ENCODE measurements at places on chromosomes 11 and 22.

- DNase-seq: no peak
Observed at GRCh38 chr22:45932071-45932470, 44.9 kb downstream of the WNT7B start.

- DNase-seq: no peak
Observed at GRCh38 chr22:49566693-49567092, 261.0 kb downstream of the BRD1 start.

- DNase-seq: no peak
Observed at GRCh38 chr11:35088226-35088625, 50.7 kb upstream of the CD44 start.

- DNase-seq: no peak
Observed at GRCh38 chr11:8566613-8567210, 27.3 kb downstream of the STK33 start.

- no peak for DNase-seq
Observed at GRCh38 chr11:45180179-45180847, 33.9 kb downstream of the PRDM11 start.

DNA sequence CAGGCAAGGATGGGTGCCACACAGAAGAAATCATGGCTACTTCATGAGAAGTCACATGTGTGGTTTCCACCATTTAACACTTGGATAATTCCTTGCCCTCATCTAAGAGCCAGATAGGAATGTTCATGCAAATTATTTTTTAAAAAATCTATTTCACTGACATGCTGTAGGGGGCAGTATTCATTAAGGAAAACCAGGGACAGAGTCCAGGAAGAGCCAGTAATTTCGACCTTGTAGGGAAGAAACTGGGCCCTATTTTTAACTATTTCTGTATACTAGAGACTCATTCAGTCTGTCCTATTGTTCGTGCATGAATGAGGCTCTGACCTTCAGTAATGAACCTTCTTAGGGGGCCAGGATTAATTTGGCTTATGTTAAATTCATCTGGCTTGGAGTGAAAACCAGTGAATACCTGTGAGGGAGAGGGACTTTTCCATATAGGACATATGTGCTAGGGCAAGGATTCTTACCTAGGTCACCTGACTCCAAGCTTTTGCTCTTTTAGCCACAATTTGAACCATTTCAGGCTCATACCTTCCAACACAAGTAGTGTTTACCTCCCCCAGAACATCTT, 192.7 kb downstream of the NAV2 start:
- no peak for DNase-seq

GRCh38 chr11:44624761-44625221, 59.3 kb downstream of the CD82 start:
- no peak for DNase-seq

DNA sequence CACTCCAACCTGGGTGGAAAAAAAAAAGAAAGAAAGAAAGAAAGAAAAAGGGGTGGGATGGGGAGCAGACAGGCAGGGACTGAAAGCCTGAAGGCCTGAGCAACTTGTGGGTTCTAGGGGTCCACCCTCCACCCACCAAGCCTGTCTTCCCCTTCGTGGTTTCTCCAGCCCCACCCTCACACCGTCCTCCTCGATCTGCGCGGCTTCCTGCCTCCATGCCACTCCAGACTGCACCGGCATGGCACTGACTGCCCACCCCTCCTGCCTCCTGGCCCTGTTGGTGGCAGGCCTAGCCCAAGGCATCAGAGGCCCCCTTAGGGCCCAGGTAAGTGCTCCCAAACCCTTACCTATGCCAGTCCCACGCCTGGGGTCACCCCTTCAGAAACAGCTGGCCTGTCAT, at the start of gene CTSW:
CTSW (plus strand) TSS at position 221 of the 400 bp plus-strand sequence; CDS start at position 239, 18 bp downstream.
- no peak for DNase-seq

DNA sequence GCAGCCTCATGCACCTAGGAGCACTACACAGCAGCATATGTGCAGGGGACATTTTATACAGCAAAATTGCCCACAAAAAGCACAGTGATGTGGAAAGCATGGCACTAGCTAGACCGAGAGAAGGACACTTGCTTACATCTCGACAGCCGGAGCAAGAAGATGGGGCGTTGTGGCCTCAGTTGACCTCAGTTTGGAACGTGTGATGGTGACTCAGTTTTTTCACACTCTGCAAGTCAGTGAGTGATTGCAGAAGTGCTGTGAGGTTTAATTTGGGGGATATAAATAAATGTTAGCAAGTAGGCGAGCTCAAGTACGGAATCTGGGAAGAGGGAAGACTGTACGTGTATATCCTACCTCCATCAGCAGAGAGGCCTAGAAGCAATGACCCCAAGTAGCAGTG, 23.3 kb downstream of the LRP5 start:
- no peak for DNase-seq

DNA sequence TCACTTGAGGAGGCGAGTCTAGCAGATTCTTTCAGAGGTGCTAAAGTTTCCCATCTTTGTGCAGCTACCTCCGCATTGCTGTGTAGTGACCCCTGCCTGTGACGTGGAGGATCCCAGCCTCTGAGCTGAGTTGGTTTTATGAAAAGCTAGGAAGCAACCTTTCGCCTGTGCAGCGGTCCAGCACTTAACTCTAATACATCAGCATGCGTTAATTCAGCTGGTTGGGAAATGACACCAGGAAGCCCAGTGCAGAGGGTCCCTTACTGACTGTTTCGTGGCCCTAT, 8.9 kb upstream of the SAMM50 start:
- DNase-seq: no peak

GRCh38 chr11:35182317-35182939, 43.5 kb downstream of the CD44 start:
- no peak for DNase-seq

GRCh38 chr11:116033931-116034553, 529.8 kb upstream of the CADM1 start:
- DNase-seq: no peak

GRCh38 chr11:61275191-61275590, 19.9 kb downstream of the VWCE start:
- DNase-seq: no peak

Data from activated T-cell treated with anti-CD3 and anti-CD28 coated beads for 48 hours (primary cell).